Stimulated activated naive CD4-positive, alpha-beta T cell (primary cell): ENCODE measurements at places on chromosomes 2 and 18.

GRCh38 chr2:231597014-231597611 is 4.4 kb downstream of the TEX44 start:
- DNase-seq: no peak

DNA sequence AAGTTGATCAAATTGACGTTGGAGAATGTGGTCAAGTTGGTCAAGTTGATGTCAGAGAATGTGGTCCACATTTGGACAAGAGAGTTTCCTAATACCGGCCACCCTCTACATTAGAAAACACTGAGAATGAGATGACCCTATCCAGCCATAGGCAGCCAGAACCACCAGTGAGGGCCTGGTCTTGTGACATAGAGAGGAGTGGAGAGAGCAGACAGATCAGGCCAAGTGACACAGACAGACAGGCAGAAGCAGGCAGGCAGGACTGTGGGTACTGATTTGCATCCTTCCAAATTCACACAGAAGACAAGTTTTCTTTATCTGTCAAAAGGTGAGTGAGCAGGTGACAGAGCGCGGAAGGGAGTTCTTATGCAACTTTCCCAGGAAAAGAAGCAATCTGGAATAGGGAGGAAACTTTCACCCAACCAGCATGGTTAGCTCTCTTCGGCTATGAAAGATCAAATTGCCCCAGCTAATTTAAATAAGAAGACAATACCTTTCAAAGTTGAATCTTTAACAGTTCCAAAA is 109.1 kb upstream of the PID1 start:
- DNase-seq: no peak

- DNase-seq: no peak
Measured at GRCh38 chr2:119250718-119251290, 27.2 kb downstream of the STEAP3 start.

- no peak for DNase-seq
Measured at GRCh38 chr2:217402761-217403383, 543.0 kb upstream of the TNP1 start.

- DNase-seq: no peak
Measured at GRCh38 chr18:41486575-41486974, 468.5 kb upstream of the PIK3C3 start.

- DNase-seq: no peak
Measured at GRCh38 chr2:1360557-1361250, 52.6 kb upstream of the TPO start.

DNA sequence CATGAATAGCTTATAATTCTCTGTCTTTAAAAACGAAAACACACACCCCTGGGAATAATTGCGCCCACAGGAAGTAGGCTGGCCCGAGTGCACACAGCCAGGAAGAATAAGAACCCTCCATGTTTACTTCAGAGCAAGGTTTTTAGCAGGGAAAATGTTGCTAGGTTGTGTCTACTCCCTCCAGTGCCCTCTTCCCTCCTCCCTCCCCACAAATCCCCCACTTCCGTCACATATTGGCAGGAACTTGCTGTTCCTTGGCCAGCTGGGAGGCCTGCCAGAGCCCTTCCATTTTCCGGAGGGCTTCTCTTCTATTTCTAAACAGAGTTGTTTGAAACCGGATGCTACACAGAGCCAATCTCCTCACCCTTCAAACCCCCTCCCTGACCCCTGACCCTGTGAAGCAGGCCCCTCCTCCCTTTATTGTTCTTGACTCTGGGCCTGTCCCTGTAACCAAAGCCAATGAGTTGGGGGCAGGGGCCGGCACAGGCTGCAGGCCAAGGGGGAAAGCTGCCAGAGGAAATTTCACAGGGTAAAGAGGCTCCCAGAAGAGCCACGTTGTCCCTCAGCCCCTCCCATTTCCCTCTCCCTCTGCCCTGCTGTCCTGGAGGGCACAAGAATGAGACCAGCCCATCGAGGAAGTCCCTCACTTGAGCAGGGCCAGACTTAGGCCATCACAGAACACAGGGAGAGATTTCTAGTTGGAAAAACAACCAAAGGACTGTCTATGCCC is 49.8 kb upstream of the LGALSL start:
- no peak for DNase-seq

DNA sequence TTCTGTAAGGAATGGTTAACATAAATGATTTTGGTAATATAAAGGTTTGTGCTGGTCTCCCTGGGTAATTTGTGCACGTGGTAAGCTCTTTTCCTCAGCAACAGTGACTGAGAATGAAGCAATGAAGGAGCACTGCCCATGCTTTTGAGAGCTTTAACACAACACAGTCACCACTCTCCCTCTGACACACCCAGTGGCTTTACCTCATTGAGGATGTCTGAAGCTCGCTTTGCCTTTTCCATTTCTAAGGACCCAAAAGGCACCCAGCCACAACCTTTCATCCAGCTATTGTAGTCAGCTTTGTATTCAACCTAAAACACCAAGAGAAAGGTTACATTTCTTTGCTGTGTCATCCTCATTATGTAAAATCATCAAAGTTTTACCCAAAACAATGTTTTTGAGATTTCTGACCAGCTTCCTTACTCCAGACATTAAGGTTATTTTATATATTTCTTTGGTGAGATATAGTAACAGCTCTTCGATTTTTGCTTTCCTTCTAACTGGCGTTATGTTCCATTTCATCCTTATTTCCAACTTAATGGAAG is 51.7 kb downstream of the NEB start:
- DNase-seq: no peak

DNA sequence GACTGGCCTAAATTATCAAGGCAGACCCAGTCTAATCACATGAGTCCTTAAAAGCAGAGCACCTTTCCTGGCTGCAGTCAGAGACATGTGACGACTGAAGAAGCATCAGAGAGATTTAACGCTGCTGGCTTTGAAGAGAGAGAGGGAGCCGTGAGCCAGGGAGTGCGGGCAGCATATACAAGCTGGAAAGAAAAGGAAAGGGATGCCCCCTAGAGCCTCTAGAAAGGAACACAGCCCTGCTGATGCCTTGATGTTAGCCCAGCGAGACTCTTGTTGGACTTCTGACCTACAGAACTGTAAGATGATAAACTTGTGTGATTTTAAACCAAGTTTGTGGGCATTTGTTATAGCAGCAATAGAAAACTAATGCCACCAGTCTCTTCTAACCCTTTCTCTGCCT is 58.1 kb downstream of the HEATR5B start:
- no peak for DNase-seq

GRCh38 chr2:106990297-106990696 is 104.3 kb upstream of the ST6GAL2 start:
- no peak for DNase-seq
